ENCODE measurements at places on chromosomes 7 and 10.
A peak's percentile ranks its signal among the peaks of the same experiment; 100 is the strongest.

- DNase-seq: no peak
These were observed 329.7 kb upstream of the POM121L12 start for GRCh38 chr7:52705768-52706167.

- DNase-seq: no peak
These were observed 35.2 kb upstream of the HECW1 start for GRCh38 chr7:43077285-43077684.

DNA sequence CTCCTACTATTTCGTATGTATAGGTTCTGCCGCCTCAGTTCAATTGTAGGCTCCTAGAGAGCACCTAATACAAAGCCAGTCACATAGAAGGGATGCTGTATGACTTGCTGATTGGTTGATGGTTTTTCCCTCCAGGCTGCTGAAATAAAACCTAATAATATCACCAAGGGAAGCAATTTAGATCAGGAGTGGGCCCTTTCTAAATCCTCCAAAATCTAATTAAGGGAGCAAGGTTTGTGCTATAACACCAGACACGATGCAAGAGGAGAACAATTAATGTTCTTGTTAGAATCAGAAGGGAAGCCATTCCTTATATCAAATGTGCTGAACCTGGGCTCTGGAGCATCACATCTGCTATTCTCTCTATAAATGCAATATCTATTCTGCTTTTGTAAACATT lies 42.0 kb upstream of the SLC13A1 start:
- DNase-seq: no peak

GRCh38 chr10:120734483-120735078 lies 116.6 kb upstream of the WDR11 start:
- DNase-seq: peak; percentile 31

DNA sequence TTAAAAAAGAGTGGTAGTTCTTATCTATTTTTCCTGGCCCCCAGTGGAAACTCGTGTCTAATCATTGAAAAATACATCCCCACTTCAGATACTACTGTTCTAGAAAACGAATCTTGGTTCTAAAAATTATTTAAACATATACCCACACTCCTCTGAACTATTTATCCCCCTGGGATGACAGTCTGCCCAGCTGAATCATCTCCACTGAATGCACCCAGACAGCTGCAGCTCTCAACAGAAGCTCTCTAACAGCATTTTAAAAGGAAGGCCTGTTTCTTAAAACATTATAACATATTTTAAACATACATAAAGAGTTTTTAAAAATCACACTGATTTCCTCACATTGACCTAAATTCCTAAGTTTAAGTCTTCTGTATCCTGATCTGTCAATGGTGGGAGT lies 544.6 kb upstream of the PHF14 start:
- no peak for DNase-seq

DNA sequence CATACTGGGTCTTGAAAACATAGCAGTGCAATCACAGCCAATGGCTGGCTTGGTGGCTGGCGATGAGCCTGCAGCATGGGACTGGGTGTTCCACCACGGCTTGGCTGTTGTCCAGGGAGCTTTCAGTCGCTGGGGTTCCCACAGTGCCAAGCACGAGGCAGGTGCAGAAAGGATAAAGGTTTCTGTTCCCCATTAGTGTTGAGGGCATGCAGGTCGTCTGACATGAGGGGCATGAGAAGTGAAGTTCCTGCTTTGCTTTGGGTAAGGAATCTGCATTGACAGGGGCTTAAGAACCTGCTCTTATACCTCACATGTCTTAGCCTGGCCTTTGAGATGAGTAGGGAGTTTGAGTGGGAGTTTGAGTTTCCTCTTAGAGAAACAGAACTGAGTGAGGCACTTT lies 9.0 kb upstream of the CFTR start:
- DNase-seq: no peak

GRCh38 chr10:121448766-121449421 lies 149.3 kb downstream of the FGFR2 start:
- no peak for DNase-seq

DNA sequence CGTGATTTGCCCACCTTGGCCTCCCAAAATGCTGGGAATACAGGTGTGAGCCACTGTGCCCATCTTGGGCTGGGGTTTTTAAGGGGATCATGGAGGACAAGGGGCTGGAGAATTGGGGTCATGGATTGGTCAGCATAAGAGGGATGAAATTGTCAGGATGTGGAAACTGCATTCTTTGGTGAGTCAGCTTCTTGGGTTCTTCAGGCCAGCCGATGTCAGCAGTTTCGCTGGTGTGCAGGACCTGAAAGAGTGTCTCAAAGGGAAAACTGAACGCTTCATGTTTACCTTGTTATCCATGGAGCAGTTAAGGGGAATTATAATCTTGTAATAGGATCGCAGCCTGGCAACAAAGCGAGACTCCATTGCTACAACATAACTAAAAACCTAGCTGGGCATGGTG lies 13.0 kb downstream of the GALNT17 start:
- no peak for DNase-seq

DNA sequence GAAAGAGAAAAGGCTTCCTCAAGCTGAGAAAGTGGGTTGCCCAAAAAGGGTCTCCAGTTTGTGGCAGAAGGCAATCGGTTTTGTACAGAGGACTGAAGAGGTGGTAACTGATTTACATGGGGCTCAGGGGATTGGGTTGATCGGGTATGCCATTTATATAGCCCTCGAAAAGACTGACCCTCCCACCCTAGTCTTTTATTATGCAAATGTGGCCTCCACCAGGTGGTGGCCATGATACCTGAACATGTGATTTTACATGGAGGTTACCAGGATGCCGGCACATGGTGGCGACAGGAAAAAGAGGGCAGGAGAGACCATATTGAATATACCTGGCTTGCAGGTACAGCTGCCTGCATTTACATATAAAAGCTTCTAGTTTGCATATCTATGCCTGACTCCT lies 36.7 kb downstream of the ATE1 start:
- no peak for DNase-seq

GRCh38 chr7:17521437-17521836 lies 223.0 kb downstream of the AHR start:
- peak; percentile 47 for DNase-seq

DNA sequence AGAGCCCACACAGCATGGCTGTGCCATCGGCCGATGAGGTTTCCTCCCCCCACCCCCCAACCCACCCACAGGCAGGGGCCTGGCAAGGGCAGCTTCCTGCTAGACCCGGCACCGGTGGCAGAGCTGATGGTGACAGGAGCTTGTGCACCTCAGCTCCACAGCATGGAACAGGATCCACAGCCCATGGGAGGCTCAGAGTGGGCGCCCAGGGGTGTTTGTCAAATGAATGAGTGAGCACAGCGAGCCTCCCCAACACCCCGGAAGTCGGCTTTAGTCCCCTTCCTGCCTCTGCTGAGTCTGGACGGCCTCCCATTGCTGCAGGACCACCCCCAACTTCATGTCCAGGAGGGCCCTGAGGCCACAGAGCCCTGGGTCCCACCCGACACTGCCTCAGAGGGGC lies 68.9 kb downstream of the PDGFA start:
- no peak for DNase-seq

DNA sequence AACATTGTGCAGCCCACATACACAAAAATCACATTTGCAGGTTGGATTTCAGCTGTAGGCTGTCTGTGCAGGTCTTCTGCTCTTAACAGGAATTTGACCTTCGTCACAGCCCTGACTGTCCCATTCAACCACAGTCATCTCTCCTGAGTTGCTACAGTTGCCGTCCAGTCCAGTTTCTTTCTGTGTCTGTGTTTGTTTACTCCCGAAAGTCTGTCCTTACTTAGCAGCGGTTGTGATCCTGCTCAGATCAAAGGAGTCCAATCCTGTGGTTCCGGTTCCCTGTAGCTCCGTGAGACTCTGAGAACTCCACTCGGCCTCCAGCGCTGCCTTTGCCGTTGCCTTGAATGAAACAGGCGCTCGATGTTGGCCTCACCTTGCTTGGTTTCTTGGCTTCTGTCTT lies 111.6 kb upstream of the GATA3 start:
- no peak for DNase-seq

DNA sequence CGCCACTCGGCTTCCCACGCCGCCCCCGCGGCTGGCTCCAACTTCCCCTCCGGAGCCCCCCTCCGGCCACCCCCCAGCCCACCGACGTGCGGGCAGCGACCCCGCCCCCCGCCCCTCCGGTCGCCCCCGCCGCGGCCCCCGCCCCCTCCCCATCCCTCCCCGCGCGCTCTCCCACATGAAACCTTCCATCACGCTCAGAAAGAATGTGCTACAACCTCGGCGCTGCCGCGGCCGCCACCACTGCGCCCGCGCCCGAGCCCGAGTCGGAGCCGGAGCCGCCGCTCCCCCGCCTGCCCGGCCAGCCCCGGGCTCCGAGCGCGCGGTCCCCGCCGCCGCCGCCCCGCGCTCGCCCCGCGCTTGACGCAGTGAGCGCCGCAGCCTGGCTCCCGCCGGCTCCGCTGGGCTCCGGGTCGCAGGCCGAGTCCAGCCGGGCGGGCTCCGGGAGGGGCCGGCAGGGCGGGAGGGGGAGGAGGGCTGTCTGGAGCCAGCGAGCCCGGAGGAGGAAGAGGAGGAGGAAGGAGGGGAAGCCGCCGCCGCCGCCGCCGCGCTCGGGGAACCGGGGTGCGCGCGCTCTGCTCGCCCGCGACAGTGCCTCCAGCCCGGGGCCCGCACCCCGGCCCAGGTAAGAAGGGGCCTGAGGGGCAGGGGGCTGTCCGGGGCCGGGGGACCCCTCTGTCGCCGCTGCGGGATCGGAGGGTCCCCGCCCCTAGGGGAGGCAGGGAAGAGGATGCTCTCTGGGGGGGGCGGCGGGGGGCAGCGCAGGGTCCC lies 4.3 kb upstream of the ELFN1 start:
- DNase-seq: no peak

DNA sequence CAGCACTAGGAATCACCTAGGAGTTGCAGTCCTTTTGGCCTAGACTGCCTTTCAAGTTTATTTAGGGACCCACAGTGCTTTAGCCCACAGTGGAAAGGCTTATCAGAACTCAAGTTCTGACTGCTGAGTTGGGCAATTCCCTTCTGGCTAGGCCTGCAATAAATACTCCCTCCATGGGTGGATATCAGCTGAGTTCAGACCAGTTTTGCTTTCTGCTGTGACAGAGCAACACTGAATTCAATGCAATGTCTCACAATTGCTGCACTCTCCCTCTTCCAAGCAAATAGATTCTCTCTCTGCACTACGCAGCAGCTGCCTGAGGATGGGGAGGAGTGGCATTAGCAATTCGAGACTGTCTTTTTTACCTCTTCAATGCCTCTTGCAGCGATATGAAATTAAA lies 1153.3 kb downstream of the SORCS1 start:
- no peak for DNase-seq

DNA sequence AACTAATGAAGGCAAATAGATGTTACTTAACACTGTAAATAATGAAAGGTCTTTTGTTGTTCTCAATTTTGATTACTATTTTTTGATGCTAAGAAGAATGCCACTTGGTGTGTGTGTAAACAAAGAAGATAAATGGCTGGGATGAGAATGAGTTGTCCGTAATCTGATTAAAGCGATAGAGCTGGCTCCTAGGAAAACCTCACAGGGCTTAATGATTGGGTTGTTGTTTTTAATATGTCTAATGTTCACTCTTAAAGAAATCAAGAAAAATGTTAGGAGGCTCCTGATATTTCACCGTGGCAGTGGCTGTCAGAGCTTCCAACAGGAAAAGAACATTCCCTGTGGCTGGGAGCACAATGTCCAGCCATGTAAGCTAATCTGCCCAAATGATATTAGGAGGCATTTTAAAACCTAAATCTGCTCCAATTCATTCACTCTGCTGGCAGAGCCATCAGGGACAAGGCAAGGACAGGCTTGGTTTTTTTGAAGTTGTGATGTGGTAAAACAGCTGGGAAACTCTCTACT lies 243.9 kb downstream of the SNX10 start:
- no peak for DNase-seq
